ENCODE measurements at places on chromosomes 2 and 18.

GRCh38 chr2:106127282-106127771, 66.8 kb downstream of the UXS1 start:
- no peak for DNase-seq

GRCh38 chr18:33231474-33232317, 208.8 kb downstream of the CCDC178 start:
- DNase-seq: peak; percentile 49

DNA sequence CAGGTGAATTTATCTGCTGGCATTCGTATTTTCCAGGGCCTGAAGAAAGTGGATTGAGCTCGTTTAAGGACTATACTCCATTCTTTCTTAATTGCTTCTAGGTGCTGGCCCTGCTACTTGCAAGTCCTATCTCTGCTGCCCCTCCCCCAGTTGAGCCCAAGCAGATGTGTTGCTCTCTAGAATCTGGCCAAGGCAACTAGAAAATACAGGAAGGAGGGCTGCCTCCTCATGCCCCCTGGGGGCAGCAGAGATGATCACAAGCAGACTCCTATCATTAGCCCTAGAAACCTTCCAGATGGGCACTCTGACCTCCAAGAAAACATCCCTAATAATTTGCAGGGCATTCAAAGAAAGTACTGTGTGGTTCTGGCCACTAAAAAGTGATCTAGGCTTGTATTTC, 72.5 kb upstream of the CYP26B1 start:
- no peak for DNase-seq

DNA sequence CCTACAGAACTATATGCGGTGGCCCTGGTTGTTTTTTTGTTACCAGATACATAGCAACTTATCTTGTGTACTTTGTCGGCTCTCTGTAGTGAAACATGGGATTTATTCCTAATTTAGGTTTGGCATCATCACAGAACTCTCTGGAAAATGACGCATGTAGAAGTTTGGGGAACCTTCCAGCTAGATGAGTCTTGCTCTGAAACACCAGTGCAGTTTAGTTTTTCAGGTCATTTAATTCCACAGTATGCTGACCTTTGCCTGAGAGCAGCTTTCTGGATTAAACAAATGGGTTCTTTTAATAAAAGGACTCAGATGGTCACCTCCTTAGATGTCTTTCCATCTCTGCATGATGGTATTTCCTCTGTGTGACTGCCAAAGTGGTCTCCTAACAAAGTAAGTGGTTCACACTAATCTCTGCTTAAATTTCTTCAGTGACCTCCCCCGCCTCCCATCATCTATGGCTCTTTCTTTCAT, 39.9 kb downstream of the MYO3B start:
- DNase-seq: no peak

GRCh38 chr2:120669121-120669952, 66.3 kb upstream of the GLI2 start:
- no peak for DNase-seq

DNA sequence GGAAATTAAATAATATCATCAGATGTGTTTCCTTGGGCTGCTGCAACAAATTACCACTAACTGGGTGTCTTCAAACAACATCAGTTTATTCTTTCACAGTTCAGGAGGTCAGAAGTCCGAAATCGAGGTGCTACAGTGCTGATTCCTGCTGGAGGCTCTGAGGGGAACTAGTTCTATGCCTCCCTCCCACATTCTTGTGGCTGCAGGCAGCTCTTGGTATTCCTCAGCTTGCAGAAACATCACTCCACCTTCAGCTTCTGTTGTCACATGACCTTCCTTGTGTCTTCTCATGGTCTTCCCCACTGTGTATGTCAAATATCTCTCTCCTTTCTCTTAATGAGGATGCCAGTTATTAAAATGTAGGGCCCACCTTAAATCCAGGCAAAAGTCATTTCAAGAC, 29.3 kb upstream of the DCC start:
- no peak for DNase-seq

GRCh38 chr2:55165626-55166025, 66.5 kb downstream of the CLHC1 start:
- DNase-seq: no peak

DNA sequence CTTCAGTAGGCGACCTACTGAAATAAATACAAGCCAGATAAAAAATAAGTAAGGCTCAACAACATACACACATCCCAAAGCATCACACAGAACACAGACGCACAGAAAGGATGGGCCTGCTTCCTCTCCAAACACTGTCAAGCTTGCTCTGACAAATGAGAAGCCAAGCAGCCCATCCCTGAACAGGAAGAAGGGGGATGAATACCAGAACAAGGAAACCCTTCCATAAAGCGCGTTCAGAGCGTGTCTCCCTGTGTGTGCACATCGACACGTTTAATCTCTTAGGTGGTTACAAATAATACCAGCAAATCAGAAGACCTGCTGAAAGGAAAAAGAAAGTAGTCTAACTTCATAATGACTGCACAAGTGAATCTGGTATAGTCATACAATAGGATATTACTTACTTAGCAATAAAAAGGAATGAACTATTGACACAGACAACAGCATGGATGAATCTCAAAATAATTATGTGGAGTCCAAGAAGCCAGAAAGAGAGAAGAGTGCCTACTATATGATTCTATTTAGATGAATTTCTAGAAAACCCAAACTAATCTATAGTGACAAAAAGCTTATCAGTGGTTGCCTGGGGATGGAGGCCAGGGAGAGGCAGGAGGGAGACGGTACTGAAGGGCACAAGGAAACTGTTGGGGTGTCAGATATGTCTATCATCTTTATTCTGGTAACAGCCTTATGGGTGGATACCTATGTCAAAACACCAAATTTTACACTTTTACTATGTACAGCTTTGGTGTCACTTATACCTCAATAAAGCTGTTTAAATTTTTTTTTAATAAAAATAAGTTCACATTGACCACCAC, 26.8 kb downstream of the MBOAT2 start:
- DNase-seq: no peak

DNA sequence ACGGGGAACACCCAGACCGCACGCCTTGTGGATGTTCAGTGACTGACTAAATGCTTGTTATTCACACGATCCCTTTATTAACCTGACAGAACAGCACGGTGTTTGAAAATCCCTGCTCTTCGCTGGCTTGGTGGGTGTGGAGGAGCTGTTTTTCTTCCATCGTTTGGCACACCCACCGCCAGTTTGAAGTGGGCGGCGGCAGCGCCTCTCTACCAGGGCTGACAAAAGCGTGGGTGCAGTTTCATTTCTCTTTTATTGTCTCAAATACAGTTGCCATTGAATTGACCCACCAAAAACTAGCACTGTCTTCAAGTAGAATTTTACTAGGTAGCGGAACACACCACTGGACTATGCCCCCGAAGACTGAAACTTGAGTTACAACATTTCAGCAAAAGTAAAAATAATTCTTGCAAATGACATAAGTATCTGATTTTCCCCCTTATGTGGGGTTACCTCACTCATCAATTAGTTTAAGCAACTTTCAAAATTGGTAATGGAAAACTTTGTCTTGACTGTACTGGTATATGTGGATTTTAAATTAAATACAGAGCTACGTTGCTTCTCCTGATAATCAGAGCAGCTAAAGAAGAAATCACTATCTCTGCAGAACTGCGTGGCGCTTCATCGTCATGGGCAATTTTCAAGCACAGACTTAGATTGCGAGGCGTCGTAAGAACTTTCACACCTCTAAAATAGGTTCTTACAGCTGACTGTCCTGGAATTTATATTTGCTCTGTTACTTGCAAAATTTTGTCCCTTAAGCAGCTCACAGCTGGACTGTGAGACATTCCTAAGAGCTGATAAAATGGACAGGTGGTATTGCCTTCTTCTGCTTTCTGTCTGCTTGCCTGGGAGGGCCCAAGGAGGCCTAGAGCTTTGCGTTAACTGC, 60.9 kb downstream of the LDLRAD4 start:
- DNase-seq: no peak

DNA sequence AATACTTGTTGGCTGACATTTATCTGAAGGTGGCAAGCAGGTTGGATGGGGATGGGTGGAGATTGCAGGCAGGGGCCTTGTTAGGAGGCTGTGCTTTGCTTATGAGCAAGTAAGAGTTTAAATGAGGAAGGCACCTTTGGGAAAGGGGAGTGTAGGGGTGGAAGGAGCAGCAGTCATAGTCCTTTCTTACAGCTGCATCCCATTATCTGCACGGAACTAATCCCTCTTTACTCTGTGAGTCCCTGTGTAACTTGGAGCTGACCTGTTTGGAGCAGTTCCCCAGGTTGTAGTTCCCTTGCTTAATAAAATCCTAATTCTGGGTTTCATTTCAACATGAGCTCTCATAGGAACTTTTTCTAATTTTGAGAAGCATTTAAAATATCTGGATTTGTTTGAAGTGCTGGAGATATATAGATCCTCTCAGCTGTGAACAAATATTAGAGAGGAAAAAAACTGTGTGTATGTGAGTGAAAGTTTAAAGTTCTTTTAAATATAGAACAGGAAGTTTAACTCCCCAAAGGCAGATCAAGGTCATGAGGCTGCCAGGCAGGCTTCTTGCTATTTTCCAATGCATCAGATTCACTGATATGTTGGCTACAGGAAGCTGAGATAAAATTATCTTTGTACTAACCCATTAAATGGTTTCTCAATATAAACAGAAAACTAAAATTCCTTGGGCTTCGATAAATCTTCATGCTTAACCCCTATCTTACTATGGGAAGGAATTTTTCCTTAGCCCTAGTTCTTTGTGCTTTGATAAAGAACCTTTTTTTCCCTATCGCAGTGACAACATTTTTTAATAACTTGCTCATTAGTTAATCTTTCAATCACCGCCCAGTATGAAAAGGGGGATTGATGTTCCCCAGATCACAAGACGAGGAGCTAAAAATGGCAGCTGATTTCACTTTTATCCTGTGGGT, 104.6 kb upstream of the EML6 start:
- no peak for DNase-seq

GRCh38 chr2:113711851-113712250, 44.6 kb downstream of the SLC35F5 start:
- no peak for DNase-seq

- DNase-seq: no peak
Observed at GRCh38 chr2:20212459-20212870, 12.5 kb downstream of the SDC1 start.

DNA sequence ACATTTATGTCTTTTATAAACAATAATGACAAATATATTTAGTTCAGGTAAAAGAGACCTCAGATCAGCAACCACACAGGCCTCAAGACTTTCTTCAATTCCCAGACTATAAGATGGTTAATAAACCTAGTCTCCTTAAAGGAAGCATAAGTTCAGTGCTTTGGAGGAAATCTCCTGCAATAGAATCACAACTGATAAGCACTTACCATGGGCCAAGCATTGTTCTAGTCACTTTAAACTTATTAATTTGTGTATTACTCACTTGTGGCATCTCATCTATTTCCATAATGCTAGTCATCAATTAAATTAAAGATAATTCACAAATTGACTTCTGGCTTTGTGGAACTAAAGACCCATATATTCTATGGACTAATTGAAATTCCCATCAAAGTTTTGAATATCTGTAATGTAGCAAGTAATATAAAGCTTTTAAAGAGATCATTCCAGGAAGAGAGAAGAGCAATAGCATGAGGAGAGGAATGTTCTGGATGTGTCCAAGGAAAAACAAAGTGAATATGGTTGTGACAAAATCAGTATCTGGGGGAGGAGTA, 42.2 kb downstream of the COL3A1 start:
- DNase-seq: no peak

DNA sequence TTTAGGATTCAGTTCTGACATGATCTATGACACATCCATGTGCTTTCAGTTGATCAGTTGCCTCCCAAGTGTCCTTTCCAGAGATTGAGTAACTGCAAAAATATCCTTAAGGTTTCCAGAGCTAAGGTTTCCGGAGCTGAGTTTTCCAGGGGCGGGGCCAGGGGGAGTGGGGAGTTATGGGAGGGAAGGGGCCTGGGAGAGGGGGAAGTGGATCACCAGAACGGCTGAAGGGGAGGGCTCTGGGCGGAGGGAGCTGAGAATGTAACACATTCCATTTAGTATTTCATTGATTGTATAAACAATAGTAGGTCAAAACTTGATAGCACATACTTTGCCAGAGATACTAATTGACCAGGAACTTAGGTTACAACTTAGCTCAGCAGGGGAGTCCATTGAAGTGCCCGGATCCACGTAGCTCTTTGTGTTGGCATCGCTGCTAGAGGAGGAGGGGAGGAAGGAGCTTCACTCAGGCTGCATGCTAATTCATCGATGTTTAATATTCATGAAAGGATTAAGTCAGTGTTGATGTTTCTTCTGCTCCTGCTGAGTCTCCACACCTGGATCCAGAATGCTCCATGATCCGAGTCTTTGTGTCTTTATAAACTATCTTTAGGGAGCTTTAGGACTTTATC, 289.8 kb downstream of the ALPK2 start:
- DNase-seq: no peak

Measured in activated CD4-positive, alpha-beta memory T cell treated with anti-CD3 and anti-CD28 coated beads, Interleukin-2, amount 10 ng/mL, durations not matched to agents 7 days and 5 days (primary cell).